ENCODE measurements at places on chromosomes 5 and 9.

GRCh38 chr5:59346514-59346913, 547.0 kb downstream of the PDE4D start:
- no peak for DNase-seq

DNA sequence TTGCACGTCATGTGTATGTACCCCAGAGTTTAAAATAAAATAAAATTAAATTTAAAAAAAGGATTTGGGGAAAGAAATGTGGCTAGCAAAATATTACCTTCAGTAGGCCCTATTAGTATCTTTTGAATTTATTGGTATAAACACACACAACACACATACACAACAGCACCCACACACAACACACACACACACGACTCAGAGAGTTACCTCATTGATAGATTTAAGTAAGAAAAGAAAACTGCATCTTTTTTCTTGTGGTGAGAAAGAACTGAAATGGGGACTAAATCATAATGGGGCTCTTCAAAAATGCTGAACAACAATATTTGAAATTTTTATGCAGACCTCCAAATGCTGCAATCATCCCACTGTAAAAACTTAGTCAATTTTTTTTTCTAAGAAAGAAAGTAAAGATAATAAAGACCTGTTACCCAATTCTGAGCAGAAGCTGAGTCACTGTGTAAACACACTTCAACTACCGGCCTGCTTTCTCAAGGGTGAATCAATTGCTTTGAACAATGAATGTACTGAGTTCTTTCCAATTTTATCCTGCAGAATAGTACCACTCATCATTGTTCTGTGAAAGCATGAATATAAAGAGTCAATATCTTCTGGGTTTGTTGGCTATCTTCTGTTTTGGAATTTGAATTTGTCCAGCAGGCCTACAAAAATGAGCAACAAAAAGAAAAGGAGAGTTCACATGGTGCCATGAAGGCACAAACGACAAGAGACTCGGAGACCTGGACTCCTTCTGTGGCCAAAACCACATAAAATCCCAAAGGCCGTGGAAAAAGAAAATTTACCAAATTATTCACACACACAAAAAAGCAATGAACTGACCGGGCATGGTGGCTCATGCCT, 57.9 kb upstream of the CCNG1 start:
- no peak for DNase-seq

DNA sequence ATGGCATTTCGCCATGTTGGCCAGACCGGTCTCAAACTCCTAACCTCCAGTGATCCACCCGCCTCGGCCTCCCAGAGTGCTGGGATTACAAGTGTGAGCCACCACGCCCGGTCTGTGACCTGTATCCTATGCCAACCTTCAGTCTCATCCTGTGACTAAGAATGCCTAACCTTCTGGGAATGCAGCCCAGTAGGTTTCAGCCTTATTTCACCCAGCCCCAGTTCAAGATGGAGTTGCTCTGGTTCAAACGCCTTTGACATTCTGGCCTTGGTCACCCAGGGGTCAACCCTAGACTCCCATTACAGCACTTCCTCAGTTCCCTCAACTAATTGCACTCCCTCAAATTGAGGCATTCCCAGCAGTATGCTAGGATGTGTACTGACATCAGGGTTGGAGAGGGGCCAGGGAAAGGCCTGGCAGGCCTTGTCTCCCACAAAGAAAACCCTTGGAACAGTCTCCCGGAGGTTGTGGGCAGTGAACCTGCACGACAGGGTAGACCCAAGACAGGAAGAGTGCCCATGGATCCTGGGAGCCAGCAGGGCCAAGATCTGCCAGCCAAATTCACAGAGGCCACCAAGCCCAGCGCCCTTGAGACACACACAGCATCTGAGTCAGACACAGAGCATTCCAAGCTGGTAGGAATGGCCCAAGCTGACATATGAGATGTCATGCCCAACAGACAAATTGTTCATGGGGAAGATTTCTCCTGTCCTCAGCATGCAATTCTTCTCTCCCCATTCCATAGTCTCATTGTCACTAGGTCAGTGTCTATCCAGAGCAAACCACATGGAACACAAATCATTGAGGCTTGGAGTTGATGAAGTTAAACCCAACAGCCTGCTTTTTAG, 24.9 kb upstream of the SMU1 start:
- DNase-seq = no peak

DNA sequence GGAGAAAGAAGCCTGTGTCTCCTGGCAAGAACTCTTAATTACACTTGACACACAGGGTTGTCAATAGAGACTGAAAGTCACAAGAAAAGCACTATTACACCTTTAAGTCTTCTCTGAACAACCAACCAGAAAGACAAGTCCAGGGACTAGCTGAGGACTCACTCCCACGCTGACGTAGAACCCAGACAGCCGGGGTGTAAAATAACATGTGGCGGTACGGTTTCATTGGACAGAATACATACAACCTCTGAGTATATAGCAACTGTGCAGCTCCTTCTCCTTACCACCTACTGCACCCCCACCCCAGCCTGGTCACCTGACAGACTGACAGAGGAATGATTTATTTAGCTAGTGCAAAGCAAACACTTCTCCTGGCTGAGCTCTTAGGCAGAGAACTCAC, 103.4 kb upstream of the RASEF start:
- DNase-seq = no peak
